ENCODE measurements at places on chromosomes 12 and 14. TPM values are rescaled to one million over a fixed set of nuclear protein-coding genes. Genes with fewer than 3 reads are reported as not detected.

GRCh38 chr12:103665971-103666370, 78.9 kb downstream of the STAB2 start:
- no peaks in the 10 kb centered on the region for H3K36me3 ChIP-seq
- no peaks in the 10 kb centered on the region for H3K4me1 ChIP-seq
- DNase-seq: no peak
- no peak overlapping the region for H3K27ac ChIP-seq
- no peaks in the 10 kb centered on the region for H3K27me3 ChIP-seq

DNA sequence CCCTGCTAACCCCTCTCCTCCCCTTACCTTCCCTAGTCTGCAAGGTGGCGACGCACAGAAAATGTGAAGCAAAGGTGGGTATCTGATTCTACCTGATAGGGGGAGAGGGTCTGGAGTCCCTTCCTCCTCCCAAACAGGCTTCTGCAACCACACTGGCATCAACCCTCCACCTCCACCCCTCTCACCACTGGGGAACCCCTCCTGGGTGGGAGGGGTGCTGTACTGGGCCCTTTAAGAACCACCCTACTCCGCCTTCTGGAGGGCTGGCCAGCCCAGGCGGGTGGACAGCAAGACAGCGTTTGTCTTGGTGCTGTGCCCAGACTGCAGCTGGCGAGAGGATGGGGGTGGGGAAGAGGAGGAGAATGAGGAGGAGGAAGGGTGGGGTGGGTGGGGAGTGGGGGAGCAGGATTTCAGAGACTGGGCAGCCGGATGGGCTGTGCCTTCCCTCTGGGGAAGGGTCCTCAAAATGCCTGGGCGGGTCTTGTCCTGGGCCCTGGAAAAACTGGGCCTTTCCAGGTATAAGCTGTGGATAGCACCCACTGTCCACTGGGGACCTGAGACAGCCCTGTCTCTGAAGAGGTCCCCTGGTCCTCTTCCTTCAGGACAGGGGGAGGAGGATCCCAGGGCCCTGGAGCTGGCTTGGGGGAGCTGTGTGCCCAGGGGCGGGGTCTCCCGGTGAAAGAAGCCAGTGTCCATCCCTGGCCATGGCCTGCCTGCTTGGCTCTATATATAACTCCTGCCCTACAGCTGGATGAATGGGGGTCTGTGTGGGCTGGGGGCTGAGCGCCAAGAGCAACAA, 2.8 kb downstream of the TNS2 start:
- no peaks in the 10 kb centered on the region for H3K27me3 ChIP-seq
- peak overlapping the region; percentile 94 for H3K27ac ChIP-seq
- peaks cover 37% of the 10 kb centered on the region for H3K36me3 ChIP-seq
- peak; percentile 94 for DNase-seq

GRCh38 chr12:62308201-62308600, 48.0 kb downstream of the USP15 start:
- no peaks in the 10 kb centered on the region for H3K27me3 ChIP-seq
- peaks cover 8% of the 10 kb centered on the region for H3K36me3 ChIP-seq
- H3K27ac ChIP-seq: no peak overlapping the region

DNA sequence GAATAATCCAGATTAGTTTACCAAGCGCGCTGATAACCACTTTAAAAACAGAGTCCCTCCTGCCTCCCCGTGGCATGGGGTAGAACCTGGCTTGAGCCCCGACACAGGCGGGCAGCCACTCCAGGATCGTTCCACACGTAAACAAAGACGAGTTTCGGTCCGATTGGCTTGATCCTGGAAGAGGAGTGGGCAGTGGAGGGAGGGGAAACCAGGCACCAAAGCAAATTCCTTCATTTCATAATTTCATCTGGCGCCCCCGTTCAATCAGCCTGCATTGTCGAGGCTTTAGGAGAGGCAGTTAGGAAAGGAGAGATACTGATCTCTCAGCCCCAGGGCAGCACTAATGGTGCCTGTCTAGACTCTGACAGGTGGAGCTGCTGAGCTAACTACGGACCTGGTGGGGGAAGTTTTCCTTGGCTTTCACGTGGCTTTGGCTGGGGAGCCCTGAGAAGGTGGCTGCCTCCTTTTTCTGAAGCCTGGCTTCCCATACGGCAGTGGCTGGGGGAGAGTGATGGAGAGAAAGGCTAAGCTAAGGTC, 751 bp upstream of the GPRC5A start:
- H3K27me3 ChIP-seq: no peaks in the 10 kb centered on the region
- no peaks in the 10 kb centered on the region for H3K4me1 ChIP-seq
- peak overlapping the region; percentile 52 for H3K4me3 ChIP-seq
- no peaks in the 10 kb centered on the region for H3K36me3 ChIP-seq
- DNase-seq: peak; percentile 22

GRCh38 chr12:12990700-12991468, 9.2 kb downstream of the HEBP1 start:
- no peak overlapping the region for H3K4me3 ChIP-seq
- no peaks in the 10 kb centered on the region for H3K27me3 ChIP-seq
- peak overlapping the region; percentile 39 for H3K27ac ChIP-seq
- peaks cover 36% of the 10 kb centered on the region for H3K4me1 ChIP-seq

DNA sequence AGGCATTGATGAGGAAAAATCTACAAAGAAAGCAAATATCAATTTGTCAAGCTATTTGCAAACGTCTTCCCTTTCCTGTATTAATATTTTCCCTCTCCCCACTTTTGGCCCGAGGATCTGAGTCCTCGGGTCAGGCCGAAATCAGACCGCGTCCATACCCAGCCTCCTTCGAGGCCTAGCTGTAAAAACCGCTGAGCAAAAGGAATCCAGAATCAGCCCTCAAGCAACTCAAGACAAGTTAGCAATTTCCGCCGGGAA, 353 bp upstream of the MAPK1IP1L start:
- H3K27ac ChIP-seq: peak overlapping the region; percentile 100
- H3K27me3 ChIP-seq: no peaks in the 10 kb centered on the region
- H3K36me3 ChIP-seq: peaks cover 7% of the 10 kb centered on the region
- H3K4me1 ChIP-seq: peaks cover 46% of the 10 kb centered on the region
- H3K4me3 ChIP-seq: peak overlapping the region; percentile 80
- no peak for DNase-seq

- H3K4me3 ChIP-seq: no peak overlapping the region
- H3K27me3 ChIP-seq: no peaks in the 10 kb centered on the region
- no peaks in the 10 kb centered on the region for H3K36me3 ChIP-seq
- no peak for DNase-seq
Observed at GRCh38 chr12:44582521-44582920, 293.6 kb downstream of the NELL2 start.

CCDC175 gene
- not detected for total RNA-seq
